ENCODE measurements at places on chromosomes 1 and 21.

DNA sequence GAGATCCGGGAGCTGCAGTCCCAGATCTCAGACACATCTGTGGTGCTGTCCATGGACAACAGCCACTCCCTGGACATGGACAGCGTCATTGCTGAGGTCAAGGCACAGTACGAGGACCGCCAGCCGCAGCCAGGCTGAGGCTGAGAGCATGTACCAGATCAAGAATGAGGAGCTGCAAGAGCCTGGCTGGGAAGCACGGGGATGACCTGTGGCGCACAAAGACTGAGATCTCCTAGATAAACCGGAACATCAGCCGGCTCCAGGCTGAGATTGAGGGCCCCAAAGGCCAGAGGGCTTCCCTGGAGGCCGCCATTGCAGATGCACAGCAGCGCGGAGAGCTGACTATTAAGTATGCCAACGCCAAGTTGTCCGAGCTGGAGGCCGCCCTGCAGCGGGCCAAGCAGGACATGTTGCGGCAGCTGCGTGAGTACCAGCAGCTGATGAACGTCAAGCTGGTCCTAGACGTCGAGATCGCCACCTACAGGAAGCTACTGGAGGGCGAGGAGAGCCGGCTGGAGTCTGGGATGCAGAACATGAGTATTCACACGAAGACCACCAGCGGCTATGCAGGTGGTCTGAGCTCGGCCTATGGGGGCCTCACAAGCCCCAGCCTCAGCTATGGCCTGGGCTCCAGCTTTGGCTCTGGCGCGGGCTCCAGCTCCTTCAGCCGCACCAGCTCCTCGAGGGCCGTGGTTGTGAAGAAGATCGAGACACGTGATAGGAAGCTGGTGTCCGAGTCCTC is 25.5 kb downstream of the ETV3L start:
- DNase-seq: no peak

DNA sequence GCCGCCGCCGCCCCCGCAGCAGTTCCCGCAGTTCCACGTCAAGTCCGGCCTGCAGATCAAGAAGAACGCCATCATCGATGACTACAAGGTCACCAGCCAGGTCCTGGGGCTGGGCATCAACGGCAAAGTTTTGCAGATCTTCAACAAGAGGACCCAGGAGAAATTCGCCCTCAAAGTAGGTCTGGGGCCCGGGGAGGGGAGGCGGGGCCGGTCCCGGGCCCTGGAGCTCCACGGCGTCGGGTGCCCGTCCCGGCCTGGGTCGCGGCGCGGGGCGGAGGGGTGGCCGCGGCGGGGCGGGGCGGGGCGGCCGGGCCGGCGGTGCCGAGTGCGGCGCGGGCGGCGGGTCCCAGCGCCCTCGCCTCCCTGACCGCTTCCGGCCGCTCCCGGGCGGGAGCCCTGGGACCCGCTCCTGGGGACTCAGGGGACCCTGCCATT is 646 bp downstream of the MAPKAPK2 start:
- peak; percentile 22 for DNase-seq

GRCh38 chr1:227948493-227949260 is 945 bp upstream of the WNT9A start:
- no peak for DNase-seq

- DNase-seq: no peak
Measured at GRCh38 chr1:171344473-171344820, 30.5 kb downstream of the FMO4 start.

- no peak for DNase-seq
Measured at GRCh38 chr1:15110128-15110866, 43.2 kb upstream of the TMEM51 start.

- no peak for DNase-seq
Measured at GRCh38 chr1:58695206-58695605, 4.7 kb downstream of the MYSM1 start.

DNA sequence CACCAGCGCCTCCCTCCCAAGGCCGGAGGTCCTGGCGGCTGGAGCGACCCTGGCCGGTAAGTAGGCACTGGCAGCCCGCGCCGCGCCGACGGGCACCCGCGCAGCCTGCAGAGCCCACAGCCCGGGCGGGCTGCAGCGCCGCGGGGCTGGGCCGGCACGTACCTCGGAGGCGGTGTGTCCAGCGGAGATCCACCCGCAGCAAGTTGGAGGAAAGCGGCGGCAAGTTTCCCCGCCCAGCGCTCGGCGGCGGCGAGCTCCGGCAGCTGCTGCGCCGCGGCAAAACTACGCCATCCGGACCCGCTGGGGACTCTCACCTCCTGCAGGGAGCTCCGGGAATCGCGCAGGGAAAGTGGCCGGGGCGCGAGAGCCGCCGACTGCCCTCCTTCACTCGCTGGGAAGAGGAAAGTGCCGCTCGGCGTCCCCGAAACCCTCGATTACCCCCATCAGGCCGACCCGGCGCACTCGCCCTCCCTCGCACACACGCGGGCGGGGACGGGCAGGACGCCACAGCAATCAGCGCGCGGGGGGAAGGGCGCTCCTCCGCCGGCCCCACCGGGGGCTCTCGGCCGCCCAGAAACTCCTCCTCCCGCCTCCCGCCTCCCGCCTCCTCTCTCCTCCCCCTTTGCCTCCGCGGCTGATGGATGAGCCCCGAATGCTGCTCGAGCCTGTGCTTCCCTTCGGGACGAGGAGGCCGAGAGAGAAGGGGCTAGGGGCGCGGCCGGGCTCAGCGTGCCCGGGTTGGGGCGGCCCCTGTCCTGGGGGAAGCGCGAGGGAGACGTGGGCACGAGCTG is at the start of gene TGFBR3:
TSS of gene TGFBR3 (minus strand) at position 436 of the 791 bp plus-strand sequence. CDS start 24,620 bp downstream, outside the sequence.
- peak; percentile 89 for DNase-seq

GRCh38 chr21:32372755-32373154 is 20.1 kb downstream of the URB1 start:
- DNase-seq: peak; percentile 90

- DNase-seq: no peak
Measured at GRCh38 chr1:115296981-115297380, 41.1 kb downstream of the NGF start.

- DNase-seq: no peak
Measured at GRCh38 chr1:153962088-153963029, 978 bp downstream of the SLC39A1 start.

DNA sequence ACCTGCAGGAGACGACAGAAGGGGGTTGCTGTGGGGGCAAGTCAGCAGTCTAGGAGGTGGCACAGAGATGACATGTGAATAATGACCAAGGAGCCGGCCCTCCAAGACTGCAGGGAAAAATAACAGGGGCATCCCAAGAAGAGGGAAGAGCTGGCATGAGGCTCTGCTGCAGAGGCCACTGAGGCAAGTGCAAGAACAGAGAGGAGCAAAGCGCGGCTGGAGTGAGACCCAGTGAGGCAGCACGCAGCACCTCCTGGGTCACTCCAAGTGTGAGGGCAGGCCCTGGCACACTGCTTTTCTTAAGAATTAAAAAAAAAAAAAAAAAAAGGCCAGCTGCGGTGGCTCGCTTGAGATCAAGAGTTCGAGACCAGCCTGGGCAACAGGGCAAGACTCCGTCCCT is 80.1 kb downstream of the SLC66A1 start:
- DNase-seq: no peak

- DNase-seq: no peak
Measured at GRCh38 chr1:15033264-15033663, 120.3 kb upstream of the TMEM51 start.

DNA sequence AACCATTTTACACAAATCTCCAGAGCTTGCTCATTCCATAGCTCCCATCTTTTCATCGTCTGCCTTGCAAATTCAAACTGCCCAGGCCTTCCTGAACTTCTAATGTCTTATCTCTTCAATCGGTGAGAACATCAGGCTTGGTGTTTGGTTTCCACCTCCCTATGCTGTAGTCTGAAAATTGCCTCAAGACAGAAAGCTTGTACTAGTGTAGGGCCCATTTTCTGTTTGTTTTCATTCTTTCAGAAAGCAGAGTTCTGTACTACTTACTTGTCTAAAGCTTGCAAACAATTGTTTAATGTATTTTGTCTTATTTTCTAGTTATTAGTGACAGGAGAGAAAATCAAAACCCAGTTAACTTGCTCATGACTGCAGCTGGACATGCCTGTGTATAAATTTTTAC is 16.8 kb downstream of the HOOK1 start:
- no peak for DNase-seq

GRCh38 chr21:14414932-14415508 is 32.1 kb upstream of the HSPA13 start:
- no peak for DNase-seq

DNA sequence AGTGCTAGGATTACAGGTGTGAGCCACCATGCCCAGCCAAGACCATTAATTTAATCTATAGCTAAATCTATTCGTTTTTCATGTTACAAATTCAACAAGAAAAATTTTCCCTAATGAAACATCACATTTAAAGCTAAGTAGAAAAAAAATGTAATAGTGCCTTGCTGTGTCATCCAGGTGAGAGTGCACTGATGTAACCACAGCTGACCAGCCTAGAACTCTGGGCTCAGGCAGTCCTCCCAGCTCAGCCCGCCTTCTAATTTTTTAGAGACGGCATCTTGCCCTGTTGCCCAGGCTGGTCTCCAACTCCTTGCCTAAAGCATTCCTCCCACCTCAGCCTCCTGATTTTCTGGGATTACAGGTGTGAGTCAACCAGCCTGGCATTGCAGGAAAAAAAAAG is 109.0 kb downstream of the PPIAL4G start:
- DNase-seq: no peak

DNA sequence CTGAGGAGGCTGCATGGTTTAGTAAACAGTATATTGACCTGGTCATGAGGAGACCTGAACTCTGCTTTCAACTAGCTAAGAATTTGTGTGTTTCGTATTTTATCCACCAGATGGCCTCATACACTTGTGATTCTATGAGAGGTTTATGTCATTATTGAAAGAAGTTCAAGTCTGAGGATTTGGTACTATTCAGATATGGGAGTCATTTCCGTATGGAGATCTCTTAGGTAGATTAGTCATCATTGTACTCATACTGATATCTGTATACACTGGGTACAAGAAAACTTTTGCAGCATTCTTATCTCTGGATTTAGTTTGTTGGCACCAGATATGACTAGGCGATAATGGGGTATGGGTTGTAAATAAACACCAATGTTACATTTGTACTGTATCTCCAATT is 26.6 kb downstream of the ATF6 start:
- peak; percentile 52 for DNase-seq
